ENCODE measurements at places on chromosomes 2 and 18.
A peak's percentile ranks its signal among the peaks of the same experiment; 100 is the strongest.

DNA sequence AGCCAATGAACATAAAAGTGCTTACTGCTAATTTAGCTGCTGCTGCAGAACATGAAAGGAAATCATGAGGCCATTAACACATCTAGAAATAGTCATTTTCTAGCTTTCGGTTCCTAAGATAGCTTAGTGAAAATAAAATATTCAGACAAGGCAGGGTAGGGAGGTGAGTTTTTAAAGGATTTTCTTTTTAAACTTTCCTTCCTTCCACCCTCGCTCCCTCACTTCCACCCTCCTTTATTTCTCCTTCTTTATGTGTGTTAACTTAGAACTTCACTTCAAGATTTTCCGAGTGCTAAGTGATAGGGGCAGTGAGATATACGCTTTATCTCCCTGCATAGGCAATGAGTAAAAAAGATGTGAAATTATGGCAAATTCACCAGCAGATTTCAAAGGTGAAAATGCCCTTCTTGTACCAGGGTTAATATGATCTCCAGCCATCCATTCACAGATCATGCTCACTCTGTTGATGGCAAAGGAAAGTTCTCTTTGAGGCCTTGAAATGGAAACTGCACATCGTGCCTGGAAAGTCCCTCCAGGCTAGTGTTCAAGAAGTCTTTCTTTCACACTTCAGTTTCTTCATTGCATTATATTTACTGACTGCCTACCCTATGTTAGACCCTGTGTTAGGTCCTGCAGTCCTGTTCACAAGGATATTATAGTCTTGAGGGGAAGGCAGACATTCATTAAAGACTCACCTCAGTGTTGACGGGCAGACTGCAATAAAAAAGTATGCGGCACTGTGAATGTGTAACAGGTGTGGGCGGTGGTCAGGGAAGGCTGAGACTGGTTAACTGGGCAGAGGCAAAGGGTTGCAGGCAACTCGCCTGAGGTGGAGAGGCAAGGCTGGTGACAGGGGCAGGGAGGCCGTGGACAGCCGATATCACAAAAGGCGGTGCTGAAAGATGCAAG, 200.8 kb downstream of the PLCL1 start:
- no peak for DNase-seq

GRCh38 chr2:105294844-105295481, 34.6 kb downstream of the TGFBRAP1 start:
- DNase-seq = no peak

GRCh38 chr2:172470958-172471922, 43.9 kb downstream of the ITGA6 start:
- DNase-seq = no peak

GRCh38 chr2:205658068-205658467, 24.2 kb upstream of the NRP2 start:
- no peak for DNase-seq

DNA sequence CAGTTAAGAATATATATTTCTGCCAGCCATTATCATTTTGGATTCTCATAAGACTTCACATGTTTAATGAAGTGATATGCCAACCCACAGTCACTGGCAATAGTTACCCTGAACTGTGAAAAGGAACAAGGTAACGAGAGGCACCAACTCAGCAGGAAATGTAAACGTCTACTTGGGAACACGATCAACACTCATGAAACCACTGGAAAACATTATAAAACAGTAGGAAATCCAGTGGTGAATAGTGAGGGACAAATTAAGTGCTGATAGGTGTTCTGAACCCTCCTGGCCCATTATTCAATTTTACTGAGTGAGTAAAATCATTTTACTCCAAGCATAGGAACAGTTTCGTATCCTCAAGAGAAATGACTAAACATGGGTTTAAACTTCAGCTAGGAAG, 17.1 kb downstream of the CCDC68 start:
- DNase-seq = no peak

DNA sequence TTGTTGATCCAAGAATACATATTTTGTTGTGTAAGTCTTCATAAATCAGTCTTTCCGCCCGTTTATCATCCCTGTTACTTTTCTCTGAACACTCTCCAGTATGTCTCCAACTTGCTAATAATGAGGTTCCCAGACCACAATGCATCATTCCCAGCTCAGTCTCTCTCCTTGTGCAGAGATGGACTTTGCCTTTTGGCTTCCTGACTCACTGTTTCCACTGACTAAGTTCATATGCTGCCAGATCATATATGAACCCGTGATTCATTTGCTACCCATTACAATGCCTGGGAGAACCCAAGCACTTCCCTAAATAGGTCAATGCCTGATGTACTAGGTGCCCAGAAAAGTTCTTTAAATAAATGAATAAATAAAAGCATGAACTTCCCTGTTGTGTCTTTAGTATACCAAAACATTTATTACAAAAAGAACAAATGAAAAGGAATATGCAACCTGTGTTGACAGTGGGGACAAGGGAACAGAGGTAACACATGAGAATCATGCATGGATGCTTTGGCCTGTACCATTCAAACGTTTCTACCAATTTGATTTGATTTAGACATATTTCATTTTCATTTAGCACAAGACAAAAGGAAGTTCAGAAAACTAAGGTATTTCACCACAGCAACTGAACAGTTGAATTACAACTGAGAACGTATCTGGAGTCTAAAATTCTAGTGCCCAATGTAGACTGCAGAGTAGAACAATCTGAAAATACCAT, 215.4 kb upstream of the HNRNPA3 start:
- DNase-seq = no peak

- DNase-seq = no peak
Measured at GRCh38 chr2:38499548-38500282, 103.0 kb downstream of the HNRNPLL start.

GRCh38 chr18:56469582-56469981, 168.8 kb downstream of the TXNL1 start:
- no peak for DNase-seq

- DNase-seq = no peak
Measured at GRCh38 chr18:59429608-59430007, 70.5 kb upstream of the LMAN1 start.

GRCh38 chr2:130351711-130352110, 4.1 kb upstream of the PTPN18 start:
- DNase-seq = no peak

- DNase-seq = peak; percentile 83
Measured at GRCh38 chr2:178478439-178479274, at the start of gene FKBP7. TSS of gene FKBP7 (minus strand) at chr2:178478600. CDS start at chr2:178478499, 101 bp downstream.

DNA sequence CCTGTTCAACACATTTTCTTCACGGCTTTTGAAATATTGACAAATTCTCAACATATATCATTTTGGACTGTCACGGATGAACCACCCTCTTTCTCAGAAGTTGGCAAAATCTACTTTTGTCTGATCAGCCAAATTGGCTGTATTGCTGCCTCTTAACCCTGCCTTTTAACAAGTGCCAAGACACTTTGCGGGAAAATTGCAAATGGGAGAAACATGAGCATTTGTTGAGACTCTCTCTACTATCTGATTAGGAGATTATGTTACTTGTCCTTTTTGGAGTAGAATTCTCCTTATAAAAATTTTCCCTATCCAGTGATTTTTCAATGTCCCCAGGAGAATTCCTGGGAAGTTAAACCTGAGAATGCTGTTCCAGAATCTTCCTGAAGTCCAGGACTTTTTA, 256.2 kb upstream of the ZSWIM2 start:
- no peak for DNase-seq

- DNase-seq = no peak
Measured at GRCh38 chr2:101677658-101678057, 19.8 kb upstream of the MAP4K4 start.

Data from NCI-H1694 (cell line).